ENCODE measurements at places on chromosomes 7 and 10.

- DNase-seq, result no peak
These were observed 104.8 kb downstream of the PPP1R3C start for GRCh38 chr10:91528080-91528479.

GRCh38 chr10:128393546-128393945, 267.3 kb upstream of the MKI67 start:
- DNase-seq, result no peak

DNA sequence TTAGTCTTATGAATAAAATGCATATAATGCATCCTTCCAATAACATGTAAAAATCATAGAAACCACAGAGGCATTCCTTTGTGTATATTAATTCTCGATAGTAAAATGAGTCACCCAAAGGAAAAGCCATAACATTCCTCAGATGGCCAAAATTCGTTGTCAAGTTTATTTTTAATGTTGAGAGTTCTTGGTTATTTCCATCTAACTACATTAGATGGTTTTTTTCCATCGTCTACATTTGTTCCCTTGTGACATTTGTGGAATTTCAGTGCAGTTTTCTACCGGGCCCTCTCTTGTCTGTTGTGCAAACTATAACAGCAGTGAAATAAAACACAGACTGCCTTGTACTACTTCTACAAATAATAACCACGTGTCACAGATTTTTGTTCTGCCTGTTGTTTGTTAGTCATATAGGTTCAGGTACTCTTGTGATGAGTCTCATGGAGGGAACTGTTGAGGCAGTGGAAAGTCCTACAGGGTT, 54.7 kb upstream of the CCAR1 start:
- no peak for DNase-seq

- no peak for DNase-seq
These were observed 53.5 kb downstream of the VOPP1 start for GRCh38 chr7:55518836-55519235.

DNA sequence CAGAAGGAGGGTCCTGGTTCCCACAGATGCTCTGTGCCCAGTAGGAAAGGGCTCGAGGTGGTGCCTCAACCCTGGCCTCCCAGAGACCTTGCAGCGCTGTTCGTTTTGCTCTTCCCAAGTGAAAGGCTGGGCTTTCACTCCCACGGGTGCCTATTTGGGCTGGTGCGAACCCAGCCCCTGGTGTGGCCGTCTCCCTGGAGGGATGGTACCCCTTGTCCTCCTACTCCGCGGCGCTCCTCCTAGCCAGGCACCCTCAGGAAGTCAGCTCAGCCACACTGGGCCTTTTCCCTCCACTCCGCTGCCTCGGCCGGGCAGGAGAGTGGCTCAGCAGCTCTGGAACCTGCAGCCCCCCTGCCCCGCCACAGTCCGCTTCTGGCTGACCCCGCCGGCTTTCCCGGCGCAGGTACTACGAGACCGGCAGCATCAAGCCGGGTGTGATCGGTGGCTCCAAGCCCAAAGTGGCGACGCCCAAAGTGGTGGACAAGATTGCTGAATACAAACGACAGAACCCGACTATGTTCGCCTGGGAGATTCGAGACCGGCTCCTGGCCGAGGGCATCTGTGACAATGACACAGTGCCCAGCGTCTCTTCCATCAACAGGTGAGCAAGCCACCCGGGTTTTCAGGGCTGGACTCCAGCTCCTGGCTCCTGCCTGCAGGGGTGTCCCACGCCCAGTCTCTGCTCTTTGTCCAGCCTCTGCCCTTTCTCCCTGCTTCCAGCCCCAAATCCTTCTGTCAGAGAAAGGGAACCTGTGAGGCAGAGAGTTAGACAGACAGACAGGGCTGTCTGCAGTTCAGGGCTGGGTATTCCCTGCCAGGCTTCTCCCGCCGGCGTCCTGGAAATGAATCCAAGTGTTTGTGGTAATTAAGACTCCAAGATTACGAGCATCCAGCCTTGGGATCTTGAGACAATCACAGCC, 5.2 kb downstream of the PAX2 start:
- DNase-seq, result no peak

- no peak for DNase-seq
These were observed 65.7 kb upstream of the NOBOX start for GRCh38 chr7:144468990-144469732.

DNA sequence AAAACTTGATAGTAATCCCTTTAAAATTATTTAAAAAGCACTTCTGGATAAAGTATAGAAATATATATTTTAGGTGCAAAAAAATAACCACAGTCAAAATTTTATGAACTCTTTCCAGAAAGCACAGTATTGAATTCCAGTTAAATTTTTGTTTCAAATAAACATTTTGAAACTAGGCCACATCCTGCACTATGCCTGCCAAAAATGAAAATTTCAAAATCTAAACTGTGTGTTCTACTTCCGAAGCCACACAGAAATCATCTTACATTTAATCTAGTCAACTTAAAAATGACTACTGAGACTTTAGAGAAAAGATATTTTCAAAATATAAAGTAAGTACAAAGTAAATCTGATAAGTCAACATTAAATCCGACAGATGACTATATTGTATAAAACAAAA, 50.0 kb downstream of the MAGI2 start:
- DNase-seq, result no peak

DNA sequence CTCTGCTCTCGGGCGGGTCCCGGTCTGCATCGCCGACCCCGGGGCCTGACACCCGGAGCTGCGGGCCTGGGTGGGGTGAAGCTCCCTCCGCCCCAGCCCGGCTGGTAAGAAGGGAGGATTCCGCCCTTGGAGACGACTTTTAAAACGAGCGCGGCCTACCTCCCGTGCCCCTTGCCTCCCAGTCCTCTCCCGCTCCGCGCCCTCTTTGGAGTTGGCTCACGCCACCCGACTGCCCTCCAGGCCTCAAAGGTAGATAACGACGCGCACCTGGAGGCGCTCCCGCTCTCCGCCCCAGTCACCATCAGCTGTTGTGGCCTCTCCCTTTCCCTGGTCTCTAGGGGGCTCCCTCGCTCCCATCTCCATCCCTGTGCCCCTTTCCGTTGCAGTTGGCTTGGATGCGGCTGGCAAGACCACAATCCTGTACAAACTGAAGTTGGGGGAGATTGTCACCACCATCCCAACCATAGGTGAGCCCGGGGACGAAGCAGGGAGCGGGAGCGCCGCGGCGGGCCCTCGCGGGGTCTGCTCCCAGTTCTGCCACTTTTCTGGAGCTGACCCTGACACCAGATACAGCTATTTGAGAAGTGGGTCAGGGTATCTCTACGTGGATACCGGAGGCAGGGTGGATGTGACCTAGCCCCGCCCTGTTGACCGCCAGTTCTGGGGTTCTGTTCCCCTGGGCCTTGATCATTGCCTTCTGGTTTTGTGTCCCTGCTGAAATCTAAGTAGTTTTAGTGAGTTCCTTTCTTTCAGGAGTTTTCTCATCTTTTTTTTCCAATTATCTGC, 679 bp downstream of the ARF5 start:
- DNase-seq, result peak; percentile 24

DNA sequence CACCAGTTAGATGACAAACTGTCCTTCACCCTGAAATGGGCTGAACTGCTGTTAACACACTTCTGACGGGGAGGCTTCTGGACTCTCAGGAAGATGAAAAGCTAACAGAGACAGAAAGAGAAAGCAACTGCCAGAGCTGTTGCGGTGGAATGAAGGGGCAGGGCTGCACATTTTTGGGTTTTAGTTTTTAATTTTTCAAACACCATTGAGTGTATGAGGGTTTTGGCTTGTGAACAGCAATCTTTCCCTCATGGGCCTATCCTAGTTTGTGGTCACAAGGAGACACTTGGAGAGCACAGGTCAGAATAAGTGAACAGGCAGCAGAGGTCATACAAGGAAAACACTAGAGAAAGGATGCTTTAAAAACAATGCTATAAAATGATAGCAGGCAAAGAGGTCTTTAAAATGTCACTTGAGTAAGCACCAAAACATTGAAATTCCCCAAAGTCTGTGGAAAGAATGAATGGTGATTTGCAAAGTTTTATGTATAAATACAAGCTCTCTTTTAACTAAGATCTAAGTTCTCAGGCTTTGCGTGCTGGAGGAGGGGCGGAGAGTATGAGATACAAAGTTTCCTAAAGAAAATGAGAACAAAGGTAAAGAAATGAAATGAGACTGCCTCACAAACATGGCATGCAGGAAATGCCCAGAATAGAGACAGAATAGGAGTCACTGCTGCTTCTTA, 101.4 kb upstream of the GLI3 start:
- DNase-seq, result no peak

- DNase-seq, result no peak
These were observed 1034.5 kb upstream of the PHF14 start for GRCh38 chr7:9939176-9939575.

- DNase-seq, result peak; percentile 51
These were observed 26.9 kb upstream of the TRIM56 start for GRCh38 chr7:101058355-101058754.

DNA sequence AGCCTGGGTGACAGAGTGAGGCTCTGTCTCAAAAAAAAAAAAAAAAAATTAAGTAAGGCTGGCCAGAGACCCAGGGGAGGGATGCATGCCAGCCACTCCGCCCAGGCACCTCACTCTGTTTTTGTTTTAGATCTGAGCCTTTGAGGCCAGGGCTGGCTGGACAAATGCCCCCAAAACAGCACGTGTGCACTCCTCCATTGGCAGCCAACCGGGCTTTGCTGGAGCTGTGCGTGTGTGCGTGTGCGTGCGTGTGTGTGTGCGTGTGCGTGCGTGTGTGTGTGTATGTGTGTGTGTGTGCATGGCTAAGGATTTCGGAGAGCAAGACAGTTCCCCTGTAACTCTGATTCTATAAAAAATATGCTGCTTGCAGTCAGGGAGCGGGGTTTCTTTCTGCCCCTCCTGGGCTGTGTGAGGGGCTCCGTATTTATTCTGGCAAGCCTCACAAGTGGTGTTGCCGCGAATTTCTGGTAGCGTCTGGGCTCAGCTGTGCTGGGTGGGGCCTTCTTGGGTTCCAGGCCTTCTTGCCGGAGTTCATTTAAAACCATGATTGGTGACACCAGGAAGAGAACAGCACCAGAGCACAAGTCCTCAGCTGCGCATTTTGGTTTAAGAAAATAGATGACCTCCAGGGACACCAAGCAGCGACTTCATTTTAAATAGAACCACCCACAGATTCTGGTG, 28.1 kb upstream of the UNCX start:
- DNase-seq, result no peak

- no peak for DNase-seq
These were observed 130.9 kb downstream of the CACNA2D1 start for GRCh38 chr7:82312646-82313045.

DNA sequence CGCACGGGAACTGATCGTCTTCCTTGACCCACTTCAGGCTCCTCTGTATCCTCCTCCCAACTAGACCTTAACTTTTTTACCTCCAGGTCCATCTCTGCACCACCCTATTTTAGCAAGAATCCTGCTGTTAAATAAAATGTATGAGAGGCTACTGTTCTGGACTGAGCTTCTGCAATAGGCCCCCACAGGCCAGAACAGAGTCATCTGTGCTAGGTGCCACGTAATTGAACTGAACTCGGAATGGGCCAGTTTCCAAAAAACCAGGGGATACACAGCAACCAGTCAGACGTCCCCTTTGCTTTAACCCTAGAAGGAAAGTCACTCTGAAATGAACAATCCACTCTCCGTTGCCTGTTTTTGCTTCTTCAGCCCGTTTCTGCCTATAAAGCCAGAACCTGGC, 71.3 kb downstream of the CHST15 start:
- DNase-seq, result no peak

- DNase-seq, result no peak
These were observed 68.4 kb downstream of the PARP12 start for GRCh38 chr7:139994356-139994755.

- DNase-seq, result no peak
These were observed 46.5 kb downstream of the ABLIM1 start for GRCh38 chr10:114611617-114612016.

- DNase-seq, result no peak
These were observed 73.0 kb downstream of the TFPI2 start for GRCh38 chr7:93817526-93817925.

GRCh38 chr7:29607259-29607658, 43.6 kb downstream of the PRR15 start:
- no peak for DNase-seq

GRCh38 chr7:100949933-100950443, 654 bp downstream of the MUC3A start:
- no peak for DNase-seq

GRCh38 chr7:16933296-16934279, 51.8 kb upstream of the AGR3 start:
- DNase-seq, result no peak

GRCh38 chr10:132410056-132410778, 13.2 kb downstream of the PWWP2B start:
- no peak for DNase-seq

- no peak for DNase-seq
These were observed 73.5 kb downstream of the SMURF1 start for GRCh38 chr7:99070361-99070760.

GRCh38 chr7:601595-602340, 82.1 kb upstream of the PDGFA start:
- peak; percentile 88 for DNase-seq

DNA sequence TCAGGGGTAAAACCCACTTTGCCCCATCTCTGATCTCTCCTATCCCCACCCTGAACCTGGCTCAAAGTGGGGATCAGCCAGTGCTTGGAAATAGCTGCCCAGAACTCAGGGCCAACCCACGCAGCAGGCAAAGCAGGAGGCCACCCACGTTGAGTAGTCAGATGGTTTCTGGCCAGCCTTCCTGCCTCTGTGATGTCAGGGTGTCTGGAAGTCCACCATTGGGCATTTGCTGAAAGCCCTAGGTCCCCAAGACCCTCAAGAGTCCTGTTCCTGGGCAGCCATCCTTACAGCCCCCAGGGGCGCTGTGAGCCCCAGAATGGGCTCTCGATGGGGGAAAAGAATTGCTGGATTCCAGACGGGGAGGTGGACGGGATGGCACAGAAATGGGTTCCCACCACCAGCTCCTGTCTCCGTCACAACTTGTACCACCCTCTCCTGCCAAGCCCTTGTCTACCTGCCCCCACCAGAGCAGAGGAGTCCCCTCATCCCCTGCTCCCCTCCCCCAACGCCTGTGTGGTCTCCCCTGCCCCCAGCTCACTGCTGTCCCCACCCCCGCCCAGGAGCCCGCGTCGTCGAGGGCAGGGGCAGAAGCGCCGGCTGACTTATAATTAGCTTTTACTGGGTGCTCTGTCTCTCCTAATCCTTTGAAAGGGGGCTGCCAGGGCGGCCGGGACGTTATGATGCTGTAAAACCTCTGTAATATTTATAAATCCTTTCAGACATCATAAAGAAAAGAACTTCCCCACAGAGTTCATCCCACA, 3.9 kb downstream of the MYL10 start:
- no peak for DNase-seq

GRCh38 chr10:67696029-67696428, at the start of gene CTNNA3:
CTNNA3 (minus strand) TSS chr10:67696195.
- DNase-seq, result no peak

- no peak for DNase-seq
These were observed 56.3 kb upstream of the ZPBP start for GRCh38 chr7:50149369-50149768.
